ENCODE measurements at places on chromosomes 5 and 9.

- no peak for DNase-seq
Measured at GRCh38 chr5:104186100-104186499, 623.5 kb upstream of the NUDT12 start.

DNA sequence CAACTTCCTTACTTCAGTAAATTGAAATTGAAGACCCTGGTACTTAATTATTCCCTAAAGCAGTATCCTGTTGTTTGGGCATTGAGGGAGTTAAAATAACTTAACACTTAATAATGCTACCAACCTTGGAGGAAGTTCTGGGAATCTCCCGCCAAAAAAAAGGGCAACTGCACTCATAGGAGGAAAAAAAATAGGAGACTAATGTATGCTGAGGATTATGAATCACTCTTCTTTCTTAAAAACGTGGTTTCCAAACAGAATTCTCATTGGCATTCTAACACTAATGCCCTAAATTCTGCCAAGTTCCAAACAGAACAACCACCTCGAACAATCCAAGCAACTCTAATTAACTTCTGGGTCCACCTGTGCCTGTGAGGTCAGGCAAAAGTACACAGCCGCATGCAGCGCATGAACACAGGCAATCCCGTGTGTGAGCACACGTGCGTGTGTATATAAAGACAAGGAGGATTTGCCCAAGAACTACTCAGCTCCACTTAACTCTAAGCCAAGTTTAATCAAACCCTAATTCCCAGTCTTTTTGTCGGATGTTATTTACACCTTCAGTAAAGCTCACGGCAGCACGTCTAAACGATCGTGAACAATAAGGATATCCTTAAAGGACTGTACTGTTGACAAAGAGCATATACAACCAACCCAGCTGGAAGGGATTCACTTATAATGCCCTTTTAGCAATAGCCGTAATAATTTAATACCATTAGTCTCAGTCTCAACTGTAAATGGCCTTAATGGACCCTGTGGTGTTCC lies 78.4 kb downstream of the EBF1 start:
- no peak for DNase-seq

- DNase-seq = no peak
Measured at GRCh38 chr9:16429671-16430070, 440.8 kb downstream of the BNC2 start.

DNA sequence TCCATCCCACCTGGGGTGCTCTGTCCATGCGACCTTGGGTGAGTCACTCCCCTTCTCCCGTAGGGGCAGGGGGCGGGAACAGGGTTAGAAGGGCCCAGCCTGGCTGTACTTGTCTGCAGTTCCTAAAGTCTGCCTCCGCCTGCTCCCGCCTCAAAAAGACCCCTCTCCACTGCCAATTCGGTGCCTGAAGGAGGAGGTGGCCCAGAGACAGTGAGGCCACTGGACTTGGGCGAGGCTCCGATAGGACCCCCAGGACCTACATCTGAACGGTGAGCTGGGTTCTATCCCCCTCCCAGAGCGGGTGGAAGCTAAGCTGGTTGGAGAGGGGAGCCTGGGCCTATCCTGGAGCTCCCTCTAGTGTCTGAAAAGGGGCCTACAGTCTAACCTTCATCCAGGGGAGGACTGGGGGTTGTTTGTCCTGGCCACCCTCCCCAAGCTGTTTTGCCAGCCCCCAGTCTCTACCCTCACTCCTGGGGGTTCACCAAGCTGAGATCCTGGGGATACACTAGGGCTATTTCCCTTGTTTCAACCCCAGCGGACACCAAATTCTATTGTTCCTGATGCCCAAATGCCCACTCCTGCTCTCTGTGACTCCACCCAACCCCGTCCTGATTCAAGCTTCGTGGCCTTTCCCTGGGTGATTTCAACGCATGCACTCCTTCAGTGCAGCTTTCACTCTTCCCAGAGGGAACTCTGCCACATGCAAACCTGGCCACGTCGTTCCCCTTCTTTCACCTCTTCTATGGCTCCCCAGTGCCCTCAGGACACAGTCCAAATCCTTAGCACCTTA lies 6.1 kb upstream of the CRB2 start:
- no peak for DNase-seq

DNA sequence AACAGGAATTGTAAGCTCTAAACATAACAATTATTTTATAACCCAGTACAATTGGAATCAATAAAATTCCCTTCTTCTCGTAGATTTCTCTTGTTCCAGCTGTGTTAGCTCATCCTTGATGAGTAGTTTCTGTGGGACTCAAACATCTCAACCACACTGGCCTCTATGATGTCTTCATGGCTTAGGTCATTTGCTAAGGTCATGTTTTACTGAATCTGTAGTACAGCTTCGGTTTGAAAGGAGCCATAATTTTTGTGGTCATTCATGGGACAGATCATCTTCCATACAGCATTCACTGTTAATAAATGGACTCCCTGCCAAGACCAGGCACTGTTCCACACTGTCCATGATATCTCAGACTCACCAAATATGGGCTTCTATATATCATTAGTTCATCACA lies 369.0 kb upstream of the RFX3 start:
- DNase-seq = peak; percentile 70

- no peak for DNase-seq
Measured at GRCh38 chr5:149298163-149298562, 26.5 kb downstream of the AFAP1L1 start.

DNA sequence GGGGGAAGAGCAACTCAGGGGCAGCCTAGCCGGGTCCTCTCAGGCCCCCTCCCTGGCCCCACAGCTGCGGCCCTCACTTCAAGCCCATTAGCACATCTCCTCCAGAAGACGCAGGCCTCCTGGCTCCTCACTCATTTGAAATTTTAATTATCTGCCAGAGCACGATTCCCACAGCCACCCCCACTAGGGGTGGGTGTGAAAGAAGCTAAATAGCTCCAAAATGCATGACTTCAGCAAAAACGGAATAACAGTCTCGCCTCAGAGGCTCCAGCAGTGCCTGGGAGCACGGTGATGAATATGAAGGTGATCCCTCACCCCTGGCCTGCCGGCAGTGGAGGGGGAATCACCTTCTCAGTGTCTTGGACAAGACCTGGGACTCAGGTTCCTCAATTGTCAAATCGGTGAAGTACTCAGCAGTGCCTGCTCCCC lies 61.1 kb upstream of the HRH2 start:
- no peak for DNase-seq

GRCh38 chr9:130629443-130630070 lies 34.8 kb upstream of the PRDM12 start:
- DNase-seq = no peak

DNA sequence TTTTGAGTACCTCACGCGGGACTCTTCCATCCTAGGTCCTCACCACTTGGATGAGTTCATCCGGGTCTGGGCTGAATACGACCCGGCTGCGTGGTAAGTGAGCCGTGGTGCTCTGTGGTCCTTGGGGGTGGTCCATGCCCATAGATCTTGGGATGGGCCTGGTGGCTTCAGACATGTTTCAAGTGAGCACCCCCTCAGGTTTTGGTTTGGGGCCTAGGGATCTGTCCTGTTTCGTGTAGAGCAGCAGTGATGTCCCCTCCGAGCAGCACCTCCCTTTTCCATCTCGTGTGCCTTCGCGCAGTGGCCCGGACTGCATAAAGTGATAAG lies 218.9 kb downstream of the CACNA1B start:
- no peak for DNase-seq

DNA sequence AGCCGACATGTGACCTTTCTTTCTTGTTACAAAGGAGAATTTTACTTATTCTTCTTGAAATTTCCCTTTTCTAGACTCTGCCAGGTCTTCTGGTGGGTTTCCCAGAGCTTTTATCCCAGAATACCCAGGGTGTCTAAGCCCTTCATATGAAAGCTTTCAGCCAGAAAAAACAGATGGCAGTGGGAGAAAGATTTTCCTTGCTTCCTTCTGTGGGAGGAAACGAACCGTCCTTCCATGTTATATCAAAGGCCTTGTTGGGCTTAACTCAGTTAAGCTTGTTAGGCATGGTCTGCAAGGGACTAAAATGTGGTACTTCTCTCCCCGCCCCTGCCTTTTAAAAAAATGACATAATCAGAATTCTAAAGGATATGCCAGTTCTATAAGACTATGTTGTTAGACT lies 47.5 kb downstream of the SPATA31D1 start:
- DNase-seq = no peak

GRCh38 chr5:180499684-180500083 lies 5.5 kb downstream of the CNOT6 start:
- DNase-seq = no peak

DNA sequence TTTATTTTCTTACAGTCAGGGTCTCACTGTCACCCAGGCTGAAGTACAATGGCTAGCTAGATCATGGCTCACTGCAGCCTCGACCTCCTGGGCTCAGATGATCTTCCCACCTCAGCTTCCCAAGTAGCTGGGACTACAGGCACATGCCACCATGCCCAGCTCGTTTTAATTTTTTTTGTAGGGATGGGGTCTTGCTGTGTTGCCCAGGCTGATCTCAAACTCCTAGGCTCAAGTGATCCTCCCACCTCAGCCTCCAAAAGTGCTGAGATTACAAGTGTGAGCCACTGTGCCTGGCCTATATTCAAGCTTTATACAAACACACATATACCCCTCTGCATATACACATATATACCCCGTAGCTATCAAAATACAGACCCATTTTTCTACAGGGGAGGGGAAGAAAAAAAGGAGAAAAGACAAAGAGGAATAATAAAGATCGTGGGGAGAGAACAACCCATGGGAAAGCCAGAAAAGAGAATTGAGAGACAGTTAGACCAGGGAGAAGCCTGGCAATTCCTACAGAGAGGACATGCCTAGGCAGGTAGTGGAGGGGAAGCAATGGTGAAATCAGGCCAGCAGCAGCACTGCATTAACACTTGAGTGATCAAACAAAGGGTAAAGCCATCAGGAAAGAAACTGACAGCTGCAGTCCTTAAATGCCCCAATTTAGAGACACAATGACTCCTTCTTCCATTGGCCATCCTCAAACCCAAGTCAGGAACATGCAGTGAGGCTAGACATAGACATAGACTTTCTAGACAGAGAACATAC lies 102.7 kb downstream of the EFNA5 start:
- DNase-seq = no peak

GRCh38 chr9:126384926-126385325 lies 58.3 kb downstream of the MVB12B start:
- DNase-seq = no peak

GRCh38 chr5:37891832-37892231 lies 52.0 kb upstream of the GDNF start:
- no peak for DNase-seq

- no peak for DNase-seq
Measured at GRCh38 chr5:136191304-136192014, 1.5 kb downstream of the SMIM32 start.

DNA sequence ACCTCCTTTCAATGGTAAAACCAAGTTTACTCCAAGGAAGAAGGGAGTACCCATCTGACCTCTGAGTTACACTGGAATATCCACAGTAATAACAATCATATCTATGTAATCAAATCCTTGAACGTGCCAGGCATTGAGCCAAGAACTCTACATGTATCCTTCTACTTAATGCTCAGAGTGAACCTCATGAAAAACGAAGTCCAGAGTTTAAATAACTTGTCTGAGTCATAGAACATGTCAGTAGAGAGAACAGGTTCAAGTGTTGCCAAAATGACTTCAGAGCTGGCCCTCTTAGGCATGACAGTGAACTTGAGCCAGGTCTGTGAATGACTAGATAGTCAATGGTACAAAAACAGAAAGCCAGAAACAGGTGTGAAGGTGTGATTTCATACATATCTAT lies 164.1 kb upstream of the ZNF618 start:
- DNase-seq = no peak

GRCh38 chr5:53298841-53299240 lies 181.6 kb upstream of the FST start:
- DNase-seq = no peak

- no peak for DNase-seq
Measured at GRCh38 chr9:90874194-90874593, 72.6 kb downstream of the SYK start.

- no peak for DNase-seq
Measured at GRCh38 chr9:3758816-3759576, 233.2 kb upstream of the RFX3 start.

DNA sequence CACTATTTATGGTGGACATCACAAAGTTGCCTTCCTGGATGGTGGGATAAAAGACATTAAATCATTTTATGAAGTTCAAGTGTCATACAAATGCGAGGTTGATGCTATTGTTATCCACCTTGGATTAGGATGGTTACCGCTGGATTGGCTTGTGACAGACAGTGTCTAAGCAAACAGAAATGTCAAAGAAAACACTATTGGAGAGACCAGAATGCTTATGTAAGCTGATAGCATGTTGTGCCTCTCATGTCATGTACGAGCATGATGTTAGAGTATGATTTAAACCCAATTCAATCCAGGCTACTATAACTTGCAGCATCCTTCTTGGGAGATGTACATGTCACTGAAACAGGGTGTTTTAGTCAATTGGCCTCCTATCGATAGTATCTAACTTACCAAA lies 178.8 kb upstream of the C9orf72 start:
- no peak for DNase-seq

DNA sequence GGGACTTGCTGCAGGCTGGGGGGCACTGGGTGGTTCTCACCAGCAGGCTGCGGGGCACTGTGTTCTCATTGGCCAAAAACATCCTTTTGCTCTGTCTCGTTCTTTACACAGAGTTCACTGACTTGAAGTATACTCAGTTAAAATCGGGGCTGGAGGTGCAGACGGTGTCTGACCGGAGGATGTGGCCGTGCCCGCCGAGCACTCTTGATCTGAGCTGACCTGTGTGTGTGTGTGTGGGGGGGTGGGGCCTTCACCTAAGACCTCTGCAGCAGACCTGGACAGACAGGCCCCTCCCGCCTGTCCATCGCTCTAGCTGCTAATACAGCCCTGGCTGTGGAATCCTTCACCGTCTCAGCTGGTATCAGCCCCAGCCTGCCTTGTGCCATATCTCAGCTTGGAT lies 7.1 kb downstream of the TOR1B start:
- no peak for DNase-seq

GRCh38 chr5:591746-592145 lies 20.4 kb upstream of the CEP72 start:
- DNase-seq = no peak

GRCh38 chr5:88833371-88834130 lies 49.4 kb downstream of the MEF2C start:
- DNase-seq = no peak

GRCh38 chr5:10172247-10172646 lies 77.4 kb downstream of the ATPSCKMT start:
- no peak for DNase-seq

- peak; percentile 65 for DNase-seq
Measured at GRCh38 chr5:158450751-158451171, 591.8 kb upstream of the CLINT1 start.

GRCh38 chr9:134686896-134687295 lies 45.3 kb downstream of the COL5A1 start:
- no peak for DNase-seq

DNA sequence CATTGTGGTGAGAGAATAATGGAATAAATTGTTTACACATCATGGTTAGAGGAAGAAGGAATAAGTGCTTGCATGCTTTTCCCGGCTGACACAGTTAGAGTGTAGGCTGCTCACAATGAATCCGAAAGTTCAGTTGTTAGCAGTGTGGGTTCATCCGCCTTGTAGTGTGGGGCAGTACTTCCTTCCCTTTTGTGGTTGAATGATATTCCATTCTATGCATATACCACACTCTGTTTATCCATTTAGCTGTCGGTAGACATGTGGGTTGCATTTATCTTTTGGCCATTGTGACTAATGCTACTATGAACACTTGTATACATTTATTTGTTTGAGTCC lies 84.0 kb downstream of the COL5A1 start:
- no peak for DNase-seq
